Fibroblast of skin of abdomen (primary cell): ENCODE measurements at places on chromosomes 7 and 10.

- no peak for DNase-seq
Observed at GRCh38 chr7:47427051-47427643, 154.8 kb downstream of the TNS3 start.

- DNase-seq = no peak
Observed at GRCh38 chr7:30865076-30865475, 46.6 kb upstream of the AQP1 start.

DNA sequence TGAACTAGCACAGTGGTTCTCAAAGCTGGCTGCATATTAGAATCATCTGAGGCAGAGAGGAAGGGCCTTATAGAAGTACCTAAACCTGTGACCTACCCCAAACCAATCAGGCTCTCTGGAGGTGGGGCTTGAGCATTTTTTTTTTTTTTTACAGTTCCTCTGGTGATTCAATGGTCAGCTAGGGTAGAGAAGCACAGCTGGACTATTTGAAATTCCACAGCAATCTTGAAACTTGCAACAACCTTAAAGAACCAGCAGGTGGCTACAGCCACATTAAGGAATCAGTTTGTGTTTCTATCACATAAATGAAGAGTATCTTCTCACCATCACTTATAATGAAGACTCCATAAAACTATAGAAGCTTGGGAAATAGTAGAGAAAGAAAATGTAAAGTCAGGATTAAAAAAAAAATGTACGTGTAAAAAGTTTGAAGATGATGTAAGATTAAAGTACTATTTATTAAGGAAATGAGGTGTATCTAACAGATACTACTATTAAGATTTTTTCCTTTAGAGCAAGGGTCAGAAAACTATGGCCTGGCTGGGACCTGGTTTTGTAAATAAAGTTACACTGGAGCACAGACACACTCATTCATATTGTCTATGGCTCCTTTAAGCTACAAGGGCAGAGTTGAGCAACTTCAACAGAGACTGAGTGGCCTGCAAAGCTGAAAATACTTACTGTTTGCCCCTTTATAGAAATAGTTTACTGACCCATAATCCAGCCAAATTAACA, 3.8 kb downstream of the RTKN2 start:
- peak; percentile 86 for DNase-seq

GRCh38 chr7:99362801-99363200, 11.7 kb upstream of the ARPC1B start:
- DNase-seq = peak; percentile 64

DNA sequence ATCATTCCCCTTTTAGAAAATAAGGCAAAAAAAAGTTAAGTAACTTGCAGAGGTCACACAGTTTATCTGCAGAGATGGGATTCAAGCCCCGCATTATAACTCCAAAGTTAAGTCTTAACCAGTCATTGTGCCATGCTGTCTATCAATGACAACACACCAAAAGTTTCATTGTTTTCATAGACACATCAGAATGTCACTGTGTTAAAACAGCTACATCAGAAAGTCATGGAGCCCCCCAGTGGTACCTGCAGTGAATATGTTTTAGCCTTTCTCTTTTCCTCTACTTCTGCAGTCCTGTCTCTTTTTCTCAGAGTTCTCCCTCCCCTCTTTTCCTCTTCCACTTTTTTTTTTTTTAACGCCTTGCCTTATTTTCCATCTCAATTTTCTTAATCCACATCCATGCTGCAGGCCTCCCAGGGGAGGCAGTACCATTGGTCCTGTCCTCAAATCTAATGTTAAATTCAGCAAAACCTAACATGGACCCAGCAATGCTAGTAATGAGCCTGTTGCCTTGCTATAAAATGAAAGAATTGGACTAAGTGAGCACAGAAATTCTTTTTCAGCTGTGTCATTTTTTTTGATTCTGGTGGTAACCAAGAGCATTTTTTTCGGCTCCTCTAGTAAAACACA, 3.8 kb upstream of the NRCAM start:
- DNase-seq = peak; percentile 16

DNA sequence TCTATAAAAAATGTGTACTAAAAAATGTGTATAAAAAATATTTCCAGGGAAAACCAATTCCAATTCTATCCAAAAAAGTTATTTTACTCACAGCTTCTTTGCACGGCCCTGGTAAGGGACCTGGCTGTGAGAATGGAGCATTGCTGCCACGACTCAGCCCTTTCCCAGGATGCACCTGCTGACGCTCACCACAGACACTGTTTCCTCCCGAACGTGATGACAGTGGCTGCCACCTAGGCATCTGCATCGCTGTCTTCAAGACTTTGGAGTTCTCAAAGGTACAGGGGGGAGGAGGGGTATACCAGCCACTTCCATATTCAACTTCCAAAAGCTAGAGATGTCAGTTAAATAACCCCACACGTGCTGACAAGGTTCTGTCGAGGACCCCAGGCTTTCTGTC, 23.9 kb upstream of the PTPRN2 start:
- no peak for DNase-seq

DNA sequence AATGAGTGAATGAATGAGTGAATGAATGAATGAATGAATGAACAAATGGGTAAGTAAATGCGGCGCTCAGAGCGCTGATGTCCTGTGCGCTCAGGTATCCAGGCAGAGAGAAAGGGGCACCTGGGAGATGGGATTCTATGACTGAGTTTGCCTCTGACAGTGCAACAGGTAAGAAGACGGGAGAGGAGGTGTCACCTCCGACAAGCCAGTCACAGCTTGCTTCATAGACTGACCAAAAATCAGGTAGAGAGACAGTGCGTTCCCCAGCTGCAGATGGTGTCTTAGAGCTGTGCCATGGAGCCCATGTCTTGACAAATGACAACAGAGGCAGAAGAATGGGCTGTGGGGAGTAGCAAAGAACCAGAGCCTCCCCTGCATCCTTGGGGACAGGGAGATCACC, 327.3 kb downstream of the FGFR2 start:
- DNase-seq = no peak

- DNase-seq = no peak
Observed at GRCh38 chr7:156024201-156024600, 211.9 kb upstream of the SHH start.

DNA sequence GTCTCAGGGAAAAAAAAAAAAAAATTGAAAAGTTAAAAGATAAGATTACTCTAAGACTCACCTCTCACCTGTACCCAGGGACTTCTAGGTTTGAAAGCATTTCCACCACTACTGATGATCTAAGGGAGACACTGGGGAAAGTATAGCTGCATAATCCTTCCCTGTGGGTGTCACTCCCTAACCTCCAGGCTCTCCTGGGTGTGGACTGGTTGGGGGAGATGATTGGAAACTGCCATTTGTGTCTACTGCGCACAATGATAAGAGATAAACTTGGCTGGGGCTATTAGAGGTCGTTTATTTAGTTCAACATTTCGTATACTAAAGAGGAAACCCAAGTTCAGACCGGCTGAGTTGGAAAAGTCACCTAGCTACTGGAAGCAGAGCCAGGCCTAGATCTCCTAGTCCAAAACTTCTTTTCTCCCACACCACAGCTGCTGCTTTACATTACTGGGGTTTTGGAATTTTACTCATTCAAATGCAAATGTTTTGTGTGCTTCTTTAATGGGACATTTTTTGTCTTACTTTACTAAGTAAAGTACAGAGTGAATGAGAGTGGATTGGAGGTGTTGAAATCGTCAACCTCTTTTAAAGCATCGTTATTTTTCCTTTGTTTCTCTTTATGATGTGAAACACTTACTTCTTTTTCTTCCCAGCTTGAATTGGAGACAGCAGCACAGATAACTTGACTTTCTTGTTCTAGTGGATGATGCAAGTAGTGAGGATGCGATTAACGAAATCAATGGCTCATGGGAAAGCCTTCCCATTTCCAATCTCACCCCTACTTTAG, 22.3 kb upstream of the SEC61G start:
- DNase-seq = no peak

DNA sequence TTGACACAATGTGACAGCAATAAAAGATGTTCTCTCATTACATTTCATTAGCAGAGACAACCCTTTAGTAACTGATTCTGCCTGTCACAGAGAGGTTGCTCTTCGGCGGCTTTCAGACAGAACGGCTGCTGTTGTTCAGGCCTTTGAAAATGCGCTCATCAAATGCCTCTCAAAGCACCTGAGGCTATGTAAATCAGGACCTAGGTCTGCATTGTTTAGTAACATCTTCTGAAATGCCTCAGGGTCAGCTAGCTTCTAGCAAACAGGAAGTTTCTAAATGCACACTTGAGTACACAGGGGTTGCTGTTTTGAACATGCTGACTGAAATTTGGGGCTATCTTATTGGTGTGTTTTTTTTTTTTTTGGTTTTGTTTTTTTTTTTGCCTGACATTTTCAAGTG, 143.3 kb upstream of the DKK1 start:
- DNase-seq = no peak

DNA sequence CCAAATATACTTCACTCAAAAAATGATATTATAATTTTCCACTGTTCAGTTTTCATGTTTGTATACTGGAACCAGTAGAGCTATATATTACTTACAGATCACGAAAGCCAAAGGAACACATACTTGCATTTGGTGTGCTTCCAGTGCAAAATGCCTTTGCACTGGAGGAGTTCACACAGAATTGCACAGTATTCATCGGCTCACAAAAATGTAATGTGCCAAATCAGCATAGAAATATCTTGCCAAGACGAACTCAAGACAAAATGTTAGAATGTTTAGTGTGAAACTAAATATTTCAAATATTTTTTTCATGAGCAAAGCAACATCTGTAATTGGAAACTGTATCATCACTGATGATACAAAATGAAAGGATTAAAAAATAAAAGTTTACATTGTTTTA, 646.2 kb upstream of the SEMA3D start:
- peak; percentile 88 for DNase-seq

- DNase-seq = no peak
Observed at GRCh38 chr10:130931256-130931655, 380.3 kb downstream of the TCERG1L start.

DNA sequence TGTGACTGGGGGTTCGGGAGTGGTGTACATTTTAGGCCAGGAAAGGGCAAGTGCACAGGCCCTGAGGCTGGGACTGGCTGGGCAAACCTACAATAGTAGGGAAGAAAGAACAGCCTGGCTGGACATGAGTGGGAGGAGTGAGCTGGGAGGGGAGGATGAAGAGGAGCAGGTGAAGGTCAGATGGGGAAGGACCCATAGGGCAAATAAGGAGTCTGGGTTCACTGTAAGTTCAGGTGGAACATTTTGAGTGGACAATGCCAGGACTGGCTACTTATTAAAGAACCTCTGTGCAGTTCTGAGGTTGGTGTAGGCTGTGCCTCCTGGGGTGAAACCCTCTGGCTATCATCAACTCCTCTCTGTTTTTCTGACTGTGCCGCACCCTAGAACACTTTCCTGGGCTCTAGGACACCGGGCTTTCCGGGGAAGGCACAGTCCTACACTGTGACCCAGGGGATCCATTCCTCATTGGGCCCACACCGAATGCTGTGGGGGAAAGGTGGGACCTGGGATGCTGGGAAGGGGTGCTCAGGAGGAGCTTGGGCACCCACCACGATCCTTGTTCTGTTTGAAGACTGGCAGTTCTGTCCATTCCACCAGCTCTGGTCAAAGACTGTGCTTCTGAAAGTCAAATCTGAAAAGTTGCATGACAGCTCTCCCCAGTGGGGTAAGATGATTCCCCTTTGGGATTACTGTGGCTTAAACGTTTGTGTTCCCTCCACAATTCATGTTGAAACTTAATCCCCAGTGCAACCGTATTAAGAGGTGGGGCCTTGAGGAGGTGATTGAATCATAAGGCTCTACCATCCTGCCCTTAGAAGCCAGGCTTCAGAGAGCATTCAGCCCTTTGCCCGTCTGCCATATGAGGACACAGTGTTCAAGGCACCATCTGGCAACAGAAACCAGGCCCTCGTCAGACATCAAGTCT, 4.0 kb upstream of the MMP21 start:
- no peak for DNase-seq

DNA sequence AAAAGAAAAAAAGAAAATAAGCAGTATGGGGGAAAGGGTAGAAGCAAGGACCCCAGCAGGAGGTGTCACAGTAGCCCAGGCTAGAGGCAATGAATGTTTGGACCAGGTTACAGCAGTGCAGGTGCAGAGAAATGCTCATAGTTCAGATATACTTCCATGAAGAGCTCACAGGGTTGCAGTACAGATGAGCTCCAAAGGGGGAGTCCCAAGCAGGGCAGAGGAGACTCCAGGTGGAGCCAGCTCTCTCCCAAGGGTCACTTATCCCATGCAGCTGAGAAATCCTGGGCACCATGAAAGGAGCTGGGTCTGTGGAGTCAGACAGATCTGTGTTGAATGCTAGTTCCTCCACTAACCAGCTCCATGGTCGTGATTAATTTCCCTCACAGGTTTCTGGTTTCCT, 174.9 kb downstream of the C7orf25 start:
- no peak for DNase-seq

DNA sequence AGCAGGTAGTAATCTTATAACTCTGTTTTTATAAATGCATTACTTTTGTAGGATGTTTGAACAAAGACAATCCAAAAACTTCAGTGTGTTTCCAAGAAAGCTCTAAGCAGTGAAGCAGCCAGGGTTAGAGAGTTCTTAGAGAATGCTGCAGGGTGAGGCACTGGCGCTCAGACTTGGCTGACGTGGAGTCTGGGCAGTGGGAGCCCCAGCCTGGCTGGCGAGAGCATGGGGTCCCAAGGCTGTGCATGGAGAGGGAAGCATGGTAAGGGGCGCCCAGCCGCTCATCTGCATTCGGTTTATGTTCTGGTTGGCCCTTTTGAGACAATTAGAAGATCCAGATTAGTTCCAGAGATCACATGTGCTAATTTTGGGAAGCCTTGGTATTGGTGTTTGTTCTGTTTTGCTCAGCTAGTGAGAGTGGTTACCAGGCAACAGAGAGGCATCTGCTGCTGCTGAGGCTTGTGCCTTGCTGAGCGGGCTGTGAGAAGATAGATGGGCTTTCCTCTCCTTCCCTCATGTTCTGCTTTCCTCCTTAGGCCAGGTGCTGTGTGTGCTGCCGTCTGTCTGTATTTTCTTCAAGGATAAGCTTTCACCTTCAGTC, 10.3 kb downstream of the SUN1 start:
- no peak for DNase-seq

GRCh38 chr7:20450536-20450935, 119.8 kb downstream of the ITGB8 start:
- DNase-seq = no peak

GRCh38 chr10:61822781-61823230, 78.7 kb upstream of the ARID5B start:
- peak; percentile 83 for DNase-seq
